ENCODE measurements at places on chromosomes 3 and 15.

- DNase-seq = no peak
These were observed 79.1 kb downstream of the ARRDC4 start for GRCh38 chr15:98039596-98039995.

DNA sequence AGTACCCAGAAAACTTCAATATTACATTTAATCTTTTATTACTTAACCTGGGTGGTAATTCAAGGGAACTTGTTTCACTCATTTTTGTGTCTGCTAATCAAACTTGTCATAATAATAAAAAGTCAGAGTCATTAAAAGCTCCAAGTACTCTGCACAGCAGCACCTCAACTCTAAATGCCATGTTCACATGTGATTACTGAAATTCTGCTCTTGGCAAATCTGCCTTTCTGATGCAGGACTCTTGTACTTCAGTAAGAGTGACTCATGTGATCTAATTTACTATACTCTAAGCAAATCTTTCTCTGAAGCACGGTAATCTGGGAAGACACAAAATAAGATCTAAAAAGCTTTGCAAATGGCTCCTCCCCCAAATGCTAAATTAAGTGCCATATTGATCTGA is 6.4 kb downstream of the ROBO1 start:
- no peak for DNase-seq

DNA sequence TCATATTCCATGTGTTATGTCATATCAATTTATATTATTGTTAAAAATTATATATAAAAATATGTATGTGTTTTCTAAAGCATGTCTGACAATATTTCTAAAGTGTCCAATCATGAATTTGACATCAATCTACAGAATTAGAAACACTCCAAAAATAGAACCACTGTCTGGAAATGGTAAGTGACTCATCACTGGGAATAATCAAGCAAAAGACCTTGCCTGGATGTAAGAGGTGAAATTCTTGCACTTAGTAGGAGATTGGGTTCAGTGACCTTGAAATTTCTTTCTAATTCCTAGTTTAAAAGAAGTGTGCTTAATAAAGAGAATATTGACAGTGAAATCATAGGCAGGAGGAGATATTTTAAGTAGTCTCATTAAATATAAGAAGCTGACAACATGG is 188.8 kb downstream of the ZNF385D start:
- no peak for DNase-seq

GRCh38 chr3:64891021-64891420 is 203.2 kb upstream of the ADAMTS9 start:
- no peak for DNase-seq

- DNase-seq = no peak
These were observed 263.6 kb upstream of the HES1 start for GRCh38 chr3:193872265-193872753.

DNA sequence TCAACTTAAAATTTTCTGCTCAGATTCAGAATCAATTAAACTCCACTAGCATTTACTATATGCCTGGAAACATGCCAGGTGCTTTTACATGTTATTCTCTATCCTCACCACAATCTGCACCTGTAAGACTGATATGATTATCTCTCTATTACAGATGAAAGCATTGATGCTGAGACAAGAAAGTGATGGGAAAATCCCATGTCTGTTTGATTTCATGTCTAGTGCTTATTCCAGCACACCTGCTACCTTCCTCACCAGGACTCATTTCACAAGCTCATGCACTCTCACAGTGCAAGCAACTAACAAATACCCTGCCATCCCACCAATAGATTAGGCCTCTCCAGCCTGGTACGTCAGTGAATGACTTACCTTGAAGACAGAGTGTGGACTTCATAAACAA is 25.0 kb upstream of the BCL6 start:
- DNase-seq = no peak

- DNase-seq = no peak
These were observed 84.6 kb upstream of the CDV3 start for GRCh38 chr3:133488785-133489367.

- DNase-seq = no peak
These were observed 229.2 kb downstream of the UACA start for GRCh38 chr15:70533931-70534742.

GRCh38 chr3:46215810-46216414 is 7.8 kb upstream of the CCR1 start:
- no peak for DNase-seq

DNA sequence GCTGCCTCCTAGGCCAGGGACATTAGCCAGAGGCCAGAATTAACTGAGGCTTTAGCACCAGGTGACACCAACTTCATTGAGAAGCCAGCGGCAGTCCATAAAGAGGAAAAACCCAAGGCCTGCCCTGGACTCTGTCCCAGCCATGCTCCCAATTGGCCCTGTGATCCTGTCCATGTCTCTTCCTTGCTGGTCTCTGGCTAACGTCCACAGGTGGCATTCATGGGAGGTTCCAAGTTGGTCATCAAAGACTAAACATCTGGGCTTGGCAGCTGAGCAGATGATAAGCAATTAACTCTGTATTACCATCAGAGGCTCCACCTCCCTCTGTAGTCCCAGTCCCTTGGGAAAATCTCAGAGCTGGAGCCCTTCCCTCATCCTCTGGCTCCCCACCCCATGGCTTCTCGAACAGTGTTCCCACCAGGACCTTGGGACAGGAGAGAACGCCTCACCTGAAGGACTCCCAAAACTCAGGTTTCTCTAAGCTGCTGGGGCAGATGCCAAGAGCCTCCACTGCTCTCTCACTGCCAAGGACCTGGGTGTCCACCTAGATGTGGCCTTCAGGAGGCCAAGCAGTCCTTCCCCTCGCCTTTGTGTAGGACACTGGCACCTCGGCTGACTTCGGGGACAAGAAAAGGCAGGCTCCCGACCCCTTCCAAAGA is 40.4 kb downstream of the GOLGA6A start:
- DNase-seq = no peak

DNA sequence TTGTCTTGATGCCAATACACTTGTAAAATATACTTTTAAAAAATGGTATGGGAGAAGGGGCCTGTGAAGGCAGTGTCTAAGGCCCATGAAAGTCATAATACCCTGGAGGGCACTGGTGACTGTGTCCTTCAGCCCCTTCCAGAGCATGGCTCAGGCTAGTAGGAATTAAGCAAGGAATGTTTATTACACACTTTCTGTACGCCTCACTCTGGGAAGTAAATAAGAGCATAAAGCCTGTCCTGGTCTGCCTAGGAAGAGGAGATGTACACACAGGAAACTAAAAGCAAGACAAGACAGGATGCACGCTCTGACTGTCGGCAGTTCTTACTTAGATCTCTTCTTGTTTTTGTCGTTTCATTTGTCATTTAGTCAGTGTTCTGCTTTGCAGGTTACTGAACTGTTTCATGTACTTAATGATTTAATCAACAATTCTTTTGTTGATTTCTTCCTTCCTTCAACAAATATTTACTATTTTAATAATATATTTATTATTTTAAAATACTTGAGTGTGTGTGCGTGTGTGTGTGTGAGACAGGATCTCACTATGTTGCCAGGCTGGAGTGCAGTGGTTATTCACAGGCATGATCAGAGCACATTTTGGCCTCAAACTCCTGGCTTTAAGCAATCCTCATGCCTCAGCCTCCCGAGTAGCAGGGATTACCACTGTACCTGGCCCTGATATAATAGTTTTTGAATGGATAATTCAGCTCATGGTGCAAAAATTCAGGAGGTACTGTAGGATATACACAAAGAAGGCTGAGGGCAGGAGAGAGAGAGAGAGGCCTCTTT is 9.0 kb upstream of the SMAD6 start:
- no peak for DNase-seq

- no peak for DNase-seq
These were observed 193.8 kb downstream of the FHIT start for GRCh38 chr3:61057464-61057863.

GRCh38 chr3:155079746-155080487 is at the start of gene MME:
MME (plus strand) TSS chr3:155080319; CDS start chr3:155084168, 3,849 bp downstream.
- no peak for DNase-seq

GRCh38 chr15:78739996-78740903 is 71.0 kb downstream of the ADAMTS7 start:
- no peak for DNase-seq

- no peak for DNase-seq
These were observed 319.5 kb downstream of the THSD4 start for GRCh38 chr15:71434774-71435173.

DNA sequence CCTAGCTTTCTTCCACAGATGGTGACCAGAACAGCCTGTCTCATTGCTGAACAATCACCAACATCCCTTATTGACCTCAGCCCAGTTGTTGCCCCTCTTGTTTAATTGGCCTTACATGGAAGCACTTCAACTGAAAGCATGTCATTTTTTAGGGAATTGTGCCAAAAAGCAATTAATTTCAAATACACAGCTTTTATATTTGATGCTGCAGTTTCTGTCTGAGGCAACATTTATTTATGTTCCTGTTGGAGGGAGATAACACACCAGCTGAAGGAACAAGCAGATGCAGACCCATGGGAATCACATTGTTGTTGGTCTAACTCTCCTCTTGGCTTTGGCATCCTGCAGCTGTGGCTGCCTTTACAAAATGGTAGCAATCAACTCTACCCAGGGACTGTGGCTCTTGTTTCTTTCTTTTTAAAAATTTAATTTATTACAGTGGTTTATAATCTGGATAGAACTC is 498.1 kb upstream of the RGMA start:
- no peak for DNase-seq

DNA sequence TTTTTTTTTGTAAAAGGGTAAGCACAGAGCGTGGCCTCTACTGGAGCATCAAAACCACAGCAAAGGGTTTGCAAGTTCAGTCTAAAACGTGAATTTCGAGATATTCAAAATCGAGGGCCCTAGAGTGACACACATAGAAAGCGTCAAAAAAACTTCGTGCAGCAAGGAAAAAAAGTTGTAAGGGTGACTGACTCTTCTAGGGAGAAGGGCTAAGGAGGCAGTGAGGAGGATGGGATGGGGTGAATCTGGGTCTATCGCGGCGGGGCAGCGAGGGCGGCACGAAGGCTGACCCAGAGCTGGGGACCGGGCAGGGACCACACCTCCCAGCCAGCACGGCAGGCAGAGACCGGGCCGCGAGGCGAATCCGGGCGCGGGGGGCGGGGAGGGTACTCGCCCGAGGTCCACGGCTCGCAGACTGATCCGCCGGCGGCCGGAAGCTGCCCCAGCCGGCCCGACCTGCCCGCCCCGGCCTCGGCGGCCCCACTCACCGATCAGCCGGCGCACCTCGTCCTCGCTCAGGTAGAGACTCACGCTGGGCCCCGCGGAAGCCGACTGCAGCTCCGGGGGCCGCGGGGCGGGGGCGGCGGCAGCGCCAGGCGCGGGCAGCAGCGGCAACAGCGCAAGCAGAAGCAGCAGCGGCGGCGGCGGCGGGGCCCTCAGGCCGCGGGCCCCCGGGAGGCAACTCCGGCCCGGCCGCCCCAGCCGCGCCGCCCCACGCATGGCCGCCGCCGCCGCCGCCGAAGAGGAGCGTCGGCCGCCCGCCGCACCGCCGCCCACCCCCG is 533 bp downstream of the RYK start:
- peak; percentile 11 for DNase-seq

DNA sequence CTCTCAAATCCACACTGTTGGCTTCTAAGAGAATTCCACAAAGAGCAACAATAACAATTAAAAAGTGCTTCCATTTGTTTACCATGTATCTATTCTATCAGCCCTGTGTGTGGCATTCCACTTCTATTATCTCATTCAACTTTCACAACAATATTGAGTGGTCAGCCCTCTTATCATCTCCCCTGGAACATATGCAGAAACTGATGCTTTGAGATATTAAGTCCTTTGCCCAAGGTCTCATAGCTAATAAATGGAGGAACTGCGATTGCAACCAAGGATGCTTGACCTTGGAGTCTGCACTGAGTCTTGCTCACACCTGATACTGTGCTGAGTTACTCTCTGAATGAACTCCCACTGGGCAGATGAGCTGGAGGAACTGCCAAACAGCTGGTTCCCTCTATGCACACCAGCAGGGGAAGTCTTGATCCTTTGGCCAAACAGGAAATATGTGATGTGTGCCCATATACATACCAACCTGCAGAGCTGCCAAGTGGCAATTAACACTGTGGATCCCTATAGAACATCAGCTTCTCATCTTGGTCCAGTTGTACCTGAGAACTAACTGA is 144.7 kb upstream of the WNT5A start:
- no peak for DNase-seq

- no peak for DNase-seq
These were observed 42.9 kb upstream of the RPL32 start for GRCh38 chr3:12884186-12884680.

DNA sequence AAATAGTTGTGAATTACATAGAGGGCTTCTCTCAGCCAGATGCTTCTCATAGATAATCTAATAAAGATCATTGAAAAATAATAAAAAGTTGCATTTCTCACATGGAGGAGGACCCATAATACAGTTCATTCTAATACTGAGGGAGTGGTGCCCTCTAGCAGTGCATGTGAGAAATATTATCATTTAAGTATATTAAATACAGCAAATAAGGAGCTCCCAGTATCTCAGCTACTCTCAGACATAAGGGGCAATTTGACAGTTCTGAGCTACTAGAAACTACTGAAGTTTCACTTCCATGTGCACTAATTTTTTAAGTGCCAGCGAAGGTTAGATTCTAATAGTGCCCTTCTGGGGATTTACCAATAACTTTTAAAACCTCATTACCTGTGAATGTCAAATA is 188.3 kb downstream of the IL5RA start:
- no peak for DNase-seq

GRCh38 chr3:77464111-77464688 is 424.3 kb downstream of the ROBO2 start:
- no peak for DNase-seq

DNA sequence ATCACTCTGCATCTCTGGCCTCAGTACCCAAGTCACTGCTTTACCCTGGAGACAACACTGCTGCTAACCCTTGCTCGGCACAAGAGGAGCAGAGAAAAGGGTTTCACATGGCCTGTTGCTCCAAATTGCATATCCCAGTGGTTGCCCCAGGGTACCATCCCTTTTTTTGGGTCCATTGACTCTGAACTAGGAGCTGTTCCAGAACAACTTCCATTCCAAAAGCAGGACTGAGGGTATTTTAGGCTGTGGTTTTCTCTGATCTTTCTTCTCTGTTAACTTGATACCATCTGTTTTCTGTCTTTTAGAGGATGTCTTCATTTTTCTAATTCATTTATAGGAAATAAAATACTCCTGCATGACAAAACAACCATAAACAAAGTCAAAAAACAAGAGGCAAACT is 17.3 kb upstream of the RYK start:
- DNase-seq = no peak

DNA sequence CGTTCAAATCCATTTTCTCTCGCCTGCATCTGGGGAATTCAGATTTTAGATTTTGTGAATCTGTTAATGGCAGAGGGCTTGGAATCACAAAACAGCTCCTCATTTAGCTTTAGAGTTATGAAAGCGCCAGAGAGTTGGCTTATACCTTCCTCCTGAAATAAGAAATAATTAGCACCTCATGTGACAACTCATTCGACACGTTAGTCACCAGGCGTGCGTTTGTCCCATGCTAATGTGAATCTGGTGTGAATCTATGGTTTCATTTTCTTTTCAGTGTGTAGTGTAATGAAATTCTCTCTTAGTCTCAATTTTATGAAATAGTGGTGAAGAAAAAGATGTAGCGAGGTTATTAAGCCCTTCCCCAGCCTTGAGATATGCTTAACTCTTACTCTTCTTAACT is 89.4 kb downstream of the EDEM1 start:
- DNase-seq = no peak

Measured in stimulated activated CD4-positive, alpha-beta T cell treated with anti-CD3 and anti-CD28 coated beads, Interleukin-1b, Interleukin-23, amount 100 ng/mL, for 1 hour (primary cell).